ENCODE measurements at places on chromosomes 5 and 9.

DNA sequence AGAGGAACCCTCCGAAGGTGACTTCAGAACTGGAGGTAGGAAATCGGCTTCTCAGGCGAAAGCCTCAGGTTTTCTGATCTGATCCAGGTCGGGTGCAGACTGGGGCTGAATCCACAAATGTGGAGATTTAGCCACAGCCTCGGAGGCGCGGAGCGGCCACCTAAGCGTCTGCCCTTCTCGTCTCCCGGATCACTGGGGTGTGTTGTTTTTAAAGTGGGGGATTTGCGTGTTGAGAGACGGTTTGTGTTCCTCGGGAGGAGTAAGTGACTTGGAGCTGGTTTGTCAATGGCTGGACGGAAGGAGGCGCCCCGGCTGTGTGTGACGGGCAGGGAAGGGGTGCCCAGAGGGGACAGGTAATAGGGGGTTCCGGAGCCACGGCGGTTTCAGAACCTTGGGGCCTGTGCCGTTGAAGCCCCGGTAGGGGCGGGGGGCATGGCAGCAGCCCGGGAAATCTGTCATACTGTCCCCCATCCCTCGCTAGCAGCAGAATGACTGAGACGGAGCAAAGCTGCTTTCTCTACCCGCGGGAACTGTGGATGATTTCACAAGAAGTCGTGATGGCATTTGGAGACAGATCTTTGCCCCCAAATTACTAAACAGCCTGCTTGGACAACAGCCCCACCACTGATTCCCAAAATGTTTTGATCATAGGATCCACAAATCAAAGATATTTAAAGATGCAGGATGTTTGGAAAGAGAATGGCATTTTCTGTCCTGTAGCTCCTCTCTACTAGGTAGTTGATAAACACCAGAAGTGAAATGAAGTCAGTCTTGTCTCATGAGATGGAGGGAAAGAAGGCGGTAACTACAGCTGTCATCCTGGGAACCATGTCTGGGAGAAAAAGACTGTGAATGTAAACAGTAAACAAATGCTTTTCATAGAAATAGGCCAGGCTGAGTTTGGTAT, 216.5 kb downstream of the PDZD2 start:
- DNase-seq = no peak

DNA sequence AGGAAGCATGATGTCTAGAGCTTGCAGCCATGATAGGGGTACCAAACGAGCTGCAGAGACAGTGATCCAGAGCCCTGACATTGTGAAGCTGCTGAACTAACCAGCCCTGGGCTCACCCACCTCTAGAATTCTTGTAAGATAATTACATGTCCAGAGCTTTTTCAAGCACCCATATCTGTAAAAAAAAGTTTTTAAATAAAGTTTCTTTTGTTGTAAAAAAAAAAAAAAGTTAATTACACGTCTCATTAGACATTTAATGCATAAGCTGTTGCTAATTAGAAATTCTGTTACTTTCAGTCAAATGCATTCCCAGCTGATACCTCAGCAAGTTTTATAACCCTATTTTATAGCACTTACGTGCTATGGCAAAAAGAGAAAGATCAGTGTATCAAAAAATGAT, 65.6 kb downstream of the C9orf85 start:
- no peak for DNase-seq

GRCh38 chr5:95866435-95867040, 44.0 kb upstream of the GLRX start:
- DNase-seq = no peak

GRCh38 chr9:105248691-105249090, 4.2 kb downstream of the SLC44A1 start:
- DNase-seq = no peak

GRCh38 chr5:132101385-132101880, 27.8 kb downstream of the CSF2 start:
- DNase-seq = no peak

DNA sequence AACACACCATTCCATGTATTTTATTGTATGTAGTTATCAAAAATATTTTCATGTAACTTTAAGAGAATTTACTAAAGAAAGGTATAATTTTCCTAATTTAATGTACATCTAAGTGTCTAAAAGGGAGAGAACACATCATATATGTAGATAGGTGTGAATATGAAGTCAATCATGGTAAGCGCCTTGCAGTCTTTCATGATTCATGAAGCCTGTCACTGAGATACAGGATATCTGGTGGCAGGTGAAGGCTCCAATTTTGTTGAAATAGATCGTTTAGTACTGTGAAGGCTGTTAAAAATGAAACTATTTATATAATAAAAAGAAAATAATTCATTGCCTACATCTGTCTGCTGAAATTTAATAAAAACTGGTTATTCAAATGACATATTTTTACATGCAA, 15.5 kb upstream of the RGMB start:
- DNase-seq = no peak

GRCh38 chr5:88377705-88378656, 109.3 kb upstream of the TMEM161B start:
- no peak for DNase-seq

DNA sequence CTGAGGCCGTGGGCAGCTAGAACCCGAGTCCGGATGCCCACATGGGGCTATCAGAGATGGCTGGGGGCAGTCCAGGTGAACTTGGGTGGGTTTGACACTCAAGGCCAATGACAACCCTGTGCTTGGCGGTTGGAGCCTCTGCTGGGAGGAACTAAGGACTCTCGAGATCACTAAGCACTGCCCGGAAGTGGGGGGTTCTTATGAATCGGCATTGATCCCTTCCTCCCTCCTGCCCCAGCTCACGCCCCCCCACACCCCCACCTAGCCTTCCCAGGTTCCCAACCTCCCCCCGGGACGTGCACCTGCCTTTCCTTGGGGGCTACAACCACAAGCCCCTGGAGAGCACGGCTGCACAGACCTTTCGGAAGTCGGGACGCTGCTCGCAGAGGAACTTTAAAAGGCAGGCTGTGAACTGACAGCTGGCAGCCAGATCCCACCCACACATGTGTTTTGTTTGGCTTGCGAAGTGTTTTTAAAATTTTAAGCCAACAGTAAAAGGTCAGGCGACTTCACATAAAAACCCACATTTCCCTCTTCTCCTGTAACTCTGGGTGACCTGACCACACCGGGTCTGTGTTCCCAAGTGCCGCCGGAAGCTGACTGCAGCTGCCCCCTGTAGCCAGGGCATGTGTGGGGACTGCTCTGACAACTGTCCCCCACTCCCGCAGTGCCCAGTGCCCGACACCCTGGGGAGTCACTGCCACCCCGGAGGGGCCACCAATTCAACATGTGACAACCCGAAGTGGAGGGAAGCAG, 5.1 kb upstream of the RALGDS start:
- no peak for DNase-seq

- DNase-seq = no peak
Measured at GRCh38 chr9:137851516-137852267, 25.9 kb upstream of the CACNA1B start.

Measured in stimulated activated CD8-positive, alpha-beta memory T cell treated with anti-CD3 and anti-CD28 coated beads, Interleukin-4, amount 100 ng/mL, for 4 hours (primary cell).